Stimulated activated CD4-positive, alpha-beta T cell treated with anti-CD3 and anti-CD28 coated beads, Interleukin-4, amount 100 ng/mL, for 48 hours (primary cell): ENCODE measurements at places on chromosomes 16 and 17.

- no peak for DNase-seq
These were observed 24.6 kb downstream of the RPH3AL start for GRCh38 chr17:327971-328370.

DNA sequence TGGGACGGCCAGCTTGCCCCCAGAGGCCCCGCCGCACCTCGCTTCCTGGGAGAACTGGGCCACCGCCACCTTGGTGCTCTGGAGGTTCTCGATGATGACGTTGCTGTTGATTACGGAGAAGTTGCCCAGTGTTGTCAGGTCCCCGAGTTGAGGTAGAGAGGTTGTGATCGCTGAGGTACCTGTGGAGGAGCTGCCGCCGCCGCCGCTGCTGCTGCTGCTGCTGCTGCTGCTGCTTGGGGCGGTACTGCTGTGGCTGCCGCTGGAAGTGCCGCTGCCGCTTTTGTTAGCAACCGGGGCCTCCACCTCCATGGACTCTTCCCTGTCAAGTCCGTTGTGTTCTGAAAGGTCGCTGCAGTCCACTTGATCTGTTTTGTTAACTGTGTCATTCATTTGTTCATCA, 9.5 kb downstream of the SALL1 start:
- no peak for DNase-seq

GRCh38 chr16:26316683-26317464, 625.1 kb downstream of the HS3ST4 start:
- no peak for DNase-seq

- no peak for DNase-seq
These were observed 384.6 kb downstream of the CNTNAP4 start for GRCh38 chr16:76661691-76662235.

- DNase-seq = no peak
These were observed 60.4 kb downstream of the BAIAP2 start for GRCh38 chr17:81095383-81095762.

DNA sequence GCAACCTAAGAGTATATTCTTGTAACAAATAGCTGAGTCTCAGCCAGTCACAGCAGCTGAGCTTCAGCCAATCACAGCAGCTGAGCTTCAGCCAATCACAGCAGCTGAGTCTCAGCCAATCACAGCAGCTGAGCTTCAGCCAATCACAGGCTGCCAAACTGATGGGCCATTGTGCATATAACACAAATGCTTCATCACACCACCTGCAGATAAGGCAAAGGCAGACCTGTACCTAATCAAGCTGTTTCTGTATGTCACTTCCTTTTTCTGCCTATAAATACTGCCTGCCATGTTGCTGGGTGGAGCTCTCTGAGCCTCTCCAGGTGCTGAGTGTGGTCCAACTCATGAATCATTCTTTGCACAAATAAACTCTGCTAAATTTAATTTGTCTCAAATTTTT, 19.9 kb downstream of the MYH13 start:
- no peak for DNase-seq

DNA sequence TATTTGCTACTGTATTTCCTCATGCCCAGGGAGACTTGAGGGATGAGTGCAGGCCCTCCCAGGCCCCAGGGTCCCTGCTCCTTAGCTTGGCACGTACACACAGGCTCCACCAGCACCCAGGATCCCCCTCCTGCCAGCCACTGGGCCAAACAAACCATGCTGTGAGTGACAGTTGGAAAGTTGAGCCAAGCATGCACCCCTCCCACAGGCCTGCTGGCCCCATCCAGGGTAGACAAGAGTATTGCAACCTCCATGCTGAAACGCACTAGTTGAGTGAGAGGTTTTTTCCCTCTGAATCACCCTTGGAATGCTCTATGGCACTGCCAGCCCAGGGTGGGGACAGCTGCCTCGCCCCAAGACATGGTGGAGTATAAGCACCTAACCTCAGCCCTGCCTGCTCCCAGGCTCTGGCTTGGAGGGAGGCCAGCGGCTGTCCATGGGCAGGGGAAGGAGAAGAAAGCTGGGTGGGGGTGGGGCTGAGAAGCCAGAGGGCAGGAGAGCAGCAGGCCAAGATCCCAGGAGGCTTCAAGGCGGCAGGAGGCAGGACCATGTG, 49.6 kb downstream of the PITPNM3 start:
- DNase-seq = no peak

DNA sequence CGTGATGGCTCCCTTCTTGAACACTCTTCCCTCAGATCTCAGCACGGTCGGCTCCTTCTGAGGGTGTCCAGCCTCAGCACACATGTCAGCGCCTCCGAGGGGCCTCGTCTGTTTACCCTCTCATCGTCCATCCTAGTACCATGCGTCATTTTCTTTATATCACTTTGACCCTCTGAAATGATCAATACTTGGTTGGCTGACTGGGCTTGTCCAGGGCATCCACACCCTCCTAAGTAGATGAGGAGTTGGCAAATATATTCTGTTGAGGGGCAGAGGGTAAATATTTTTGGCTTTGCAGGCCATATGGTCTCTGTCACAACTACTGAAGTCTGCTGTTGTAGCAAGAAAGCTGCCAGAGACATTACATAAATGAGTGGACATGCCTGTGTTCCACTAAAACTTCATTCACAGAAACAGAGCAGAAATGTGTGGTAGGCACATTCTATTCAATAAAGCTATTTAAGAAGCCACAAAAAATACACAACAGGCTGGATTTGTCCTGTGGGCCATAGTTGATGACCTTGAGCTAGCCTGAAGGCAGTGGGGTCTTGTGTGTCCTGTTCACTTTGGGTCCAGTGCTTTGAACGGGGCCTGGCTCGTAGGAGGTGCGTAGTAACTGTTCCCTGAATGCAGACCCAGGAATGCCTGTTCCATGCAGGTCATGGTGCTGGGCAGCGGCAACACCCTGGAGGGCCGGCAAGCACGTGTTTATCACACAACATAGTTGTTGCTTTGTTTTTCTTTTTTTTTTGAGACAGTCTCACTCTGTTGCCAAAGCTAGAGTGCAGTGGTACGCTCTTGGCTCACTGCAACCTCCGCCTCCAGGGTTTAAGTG, 185.8 kb downstream of the SNX29 start:
- DNase-seq = no peak

- DNase-seq = no peak
These were observed 1.1 kb upstream of the CD19 start for GRCh38 chr16:28930652-28931051.

DNA sequence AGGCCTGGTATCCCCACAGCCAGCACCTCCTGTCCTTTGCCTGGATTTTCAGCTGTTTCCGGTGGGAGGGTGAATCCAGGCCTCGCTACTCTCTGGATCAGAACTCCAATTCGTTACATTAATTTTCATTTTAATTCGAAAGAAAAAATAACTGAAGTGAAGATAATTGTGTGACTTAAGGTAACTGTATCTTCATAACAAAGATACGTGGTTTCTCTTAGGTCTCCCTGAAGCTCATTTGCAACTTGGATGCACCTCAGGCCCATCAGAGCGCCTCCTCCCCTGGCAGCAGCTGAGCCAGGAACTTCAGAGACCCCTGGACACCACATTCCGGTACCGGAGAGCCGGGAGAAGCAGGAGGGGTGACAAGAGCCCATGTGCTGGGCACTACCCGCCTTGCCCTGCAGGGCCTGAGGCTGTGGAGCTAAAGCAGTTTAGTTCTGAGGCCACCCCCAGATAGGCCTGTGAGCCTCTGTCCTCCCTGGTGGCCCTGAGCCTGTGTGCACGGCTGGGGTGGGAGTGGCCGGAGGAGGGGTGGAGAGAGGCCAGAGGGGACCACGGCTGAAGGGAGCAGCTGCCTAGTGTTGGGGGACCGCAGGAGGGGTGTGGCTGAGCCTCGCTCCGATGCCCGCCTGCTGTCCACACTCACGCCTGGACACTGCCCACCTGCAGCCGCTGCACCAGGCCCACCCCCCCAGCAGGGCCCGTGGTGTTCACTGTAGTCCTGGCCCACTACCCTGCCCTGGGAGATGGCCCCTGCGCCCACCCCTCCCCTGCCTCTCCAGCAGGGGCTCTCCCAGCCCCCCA, 11.4 kb upstream of the DUS1L start:
- DNase-seq = no peak

GRCh38 chr17:18037486-18037885, 1.5 kb downstream of the ATPAF2 start:
- DNase-seq = no peak

DNA sequence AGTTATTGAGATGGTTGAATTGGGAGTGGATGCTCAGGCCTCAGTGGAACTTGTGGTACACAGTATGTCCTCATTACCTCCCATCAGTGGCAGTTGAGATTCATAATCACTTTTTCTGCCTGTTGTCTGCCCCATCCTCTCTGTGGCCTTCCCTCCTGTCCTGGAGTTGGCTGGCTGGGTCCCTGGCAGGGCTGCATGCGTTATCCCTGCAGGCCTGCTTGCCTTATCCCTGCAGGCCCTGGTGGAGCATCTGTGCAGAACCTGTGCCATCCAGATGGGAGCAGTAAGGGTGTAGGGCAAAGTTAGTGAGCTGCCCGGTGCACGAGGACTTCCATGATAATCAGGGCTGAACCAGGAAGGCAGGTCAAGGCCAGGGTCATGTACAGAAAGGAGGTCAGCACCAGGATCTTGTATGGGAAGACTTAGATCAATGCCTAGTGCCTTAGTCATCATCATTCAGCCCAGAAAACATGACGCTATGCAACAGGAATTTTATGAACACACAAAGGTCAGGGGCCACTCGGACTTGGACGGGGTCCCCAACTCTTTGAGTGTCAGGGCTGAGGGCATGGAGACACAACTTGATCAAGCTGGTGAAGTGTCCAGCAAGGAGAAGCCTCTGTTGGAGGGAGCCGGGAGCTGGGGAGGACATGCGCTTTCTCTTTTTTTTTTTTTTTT, 47.2 kb downstream of the ABCC1 start:
- no peak for DNase-seq

DNA sequence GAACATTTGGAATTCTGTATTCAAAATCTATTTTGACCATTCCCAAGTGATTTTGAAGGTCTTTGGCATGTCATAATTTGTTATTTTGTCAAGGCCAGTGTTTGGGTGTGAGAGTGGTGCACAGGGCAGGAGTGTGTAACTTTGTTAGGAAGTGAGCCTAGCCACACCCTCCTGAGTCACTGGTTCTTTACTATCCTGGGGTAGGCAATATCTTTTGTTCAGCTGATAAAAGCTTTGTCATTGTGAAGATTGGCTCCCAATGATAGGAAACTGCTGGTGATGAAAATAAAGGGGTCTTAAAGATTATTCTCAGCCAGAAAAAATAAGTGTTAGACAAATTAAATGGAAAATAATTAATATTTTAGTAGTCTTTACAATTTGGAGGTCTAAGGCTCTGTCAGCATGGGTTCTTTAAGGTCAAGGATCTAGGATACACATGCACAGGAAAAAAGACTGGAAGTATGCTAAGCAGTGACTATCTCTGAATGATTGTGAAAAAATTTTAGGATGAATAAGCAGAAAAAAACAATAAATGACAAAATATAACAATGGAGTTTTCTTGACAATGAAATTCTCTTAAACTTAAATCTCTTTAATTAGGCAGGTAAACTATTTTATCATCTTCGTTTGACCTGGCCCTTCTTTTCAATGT, 5.1 kb downstream of the UBN1 start:
- no peak for DNase-seq

DNA sequence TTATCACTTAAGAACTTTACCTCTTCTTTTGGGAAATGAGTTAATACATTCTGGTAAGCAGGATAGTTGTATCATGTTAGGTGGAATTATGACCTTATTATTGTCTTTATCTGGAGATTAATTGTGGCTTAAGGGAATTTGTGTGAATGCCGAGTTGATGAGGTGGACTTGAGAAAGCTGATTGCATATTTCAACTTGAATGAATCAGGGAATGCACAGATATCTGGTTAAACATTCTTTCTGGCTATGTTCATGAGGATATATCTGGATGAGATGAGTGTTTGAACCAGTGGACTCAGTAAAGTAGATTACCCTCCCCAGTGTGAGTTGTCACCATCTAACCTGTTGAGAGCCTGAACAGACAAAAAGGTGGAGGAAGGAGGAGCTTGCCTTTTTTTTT, 326.1 kb upstream of the GOT2 start:
- DNase-seq = no peak

DNA sequence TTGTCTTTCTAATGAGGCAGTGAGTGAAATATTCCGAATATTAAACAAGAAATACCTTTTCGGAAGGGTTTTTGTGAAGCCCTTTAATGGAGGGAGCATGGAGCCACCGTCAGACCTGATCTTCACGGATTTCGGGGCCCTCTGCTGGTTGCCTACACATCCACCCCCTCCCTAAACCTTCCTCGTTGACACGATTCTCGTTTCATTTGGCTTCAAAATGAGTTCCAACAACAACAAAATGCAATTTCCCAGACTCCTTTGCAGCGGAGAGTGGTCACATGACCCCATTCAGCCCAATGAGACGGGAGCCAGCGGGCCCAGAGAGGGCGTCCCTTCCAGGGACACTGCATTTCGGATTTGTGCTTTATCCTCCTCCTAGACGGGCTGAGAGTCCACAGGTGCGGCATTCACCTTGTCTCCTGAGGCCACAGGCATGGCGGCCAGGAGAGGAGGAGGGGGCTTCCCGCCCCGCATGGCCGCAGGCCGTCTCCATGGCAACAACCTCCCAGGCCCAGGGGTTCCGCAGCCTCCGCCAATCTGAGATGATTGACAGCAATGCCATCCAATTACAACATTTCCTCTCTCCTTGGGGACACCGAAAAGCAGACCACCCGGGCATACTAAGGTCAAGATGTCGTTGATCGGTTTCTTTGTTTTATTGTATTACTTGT, 259.8 kb downstream of the C16orf95 start:
- DNase-seq = no peak

DNA sequence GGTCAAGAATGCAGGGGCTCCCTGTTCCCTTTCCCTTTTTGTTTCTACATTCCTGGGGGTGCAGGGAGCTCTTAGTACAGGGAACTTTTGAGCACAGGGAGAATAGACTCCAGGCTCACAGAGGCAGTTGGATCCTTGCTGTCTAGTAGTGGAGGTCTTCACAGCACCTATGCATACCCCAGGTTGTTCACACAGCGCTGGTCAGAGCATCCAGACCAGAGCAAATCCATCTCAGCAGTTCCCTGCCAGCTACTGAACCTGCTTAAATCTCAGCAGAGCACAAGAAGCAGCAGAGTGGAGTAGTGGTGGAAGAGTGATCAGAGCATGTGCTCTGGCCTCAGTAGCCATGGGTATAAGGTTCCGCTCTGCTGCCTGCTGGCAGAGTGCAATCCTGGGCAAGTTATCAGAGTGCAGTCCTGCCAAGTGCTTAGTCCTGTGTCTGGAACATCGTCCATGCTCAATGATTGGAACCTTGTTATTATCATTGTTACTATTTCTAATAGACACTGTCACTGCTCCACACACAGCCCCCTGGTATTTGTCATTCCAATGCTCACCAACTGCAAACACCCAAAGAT, 220.4 kb downstream of the CBLN1 start:
- DNase-seq = no peak

GRCh38 chr17:3961564-3962047, 2.6 kb downstream of the ATP2A3 start:
- DNase-seq = no peak

GRCh38 chr16:31143011-31143693, 6.7 kb downstream of the PRSS36 start:
- no peak for DNase-seq

DNA sequence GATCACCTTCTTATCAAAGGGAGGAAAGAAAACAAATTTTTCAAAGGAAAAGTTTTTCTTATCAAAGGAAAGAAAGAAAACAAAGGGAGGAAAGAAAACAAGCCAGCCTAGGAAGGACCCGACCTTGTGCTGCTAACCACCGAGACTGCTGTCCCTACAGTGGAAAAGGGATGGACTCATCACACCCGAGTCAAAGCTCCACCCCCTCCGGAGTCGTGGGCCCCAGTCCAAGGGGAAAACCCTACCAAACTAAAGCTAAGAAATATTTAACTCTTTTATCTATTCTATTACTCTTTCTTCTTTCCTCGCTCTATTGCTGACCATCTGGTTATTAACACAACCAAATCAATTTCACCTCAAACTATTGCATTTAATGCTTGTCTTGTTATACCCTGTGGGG, 6.1 kb upstream of the ENDOV start:
- no peak for DNase-seq
